ENCODE measurements at places on chromosomes 2 and 18. TPM values are rescaled to one million over a fixed set of nuclear protein-coding genes. Genes with fewer than 3 reads are reported as not detected.

HS6ST1 gene
- polyA plus RNA-seq, result 7.4 TPM

CSRNP3 gene
- 0.18 TPM for polyA plus RNA-seq

ATP6V1B1 gene
- 1.3 TPM for polyA plus RNA-seq

CYP27C1 gene
- polyA plus RNA-seq, result 0.13 TPM

AQP12A gene
- polyA plus RNA-seq, result not detected

ST6GAL2 gene
- not detected for polyA plus RNA-seq

RAB11FIP5 gene
- 42.5 TPM for polyA plus RNA-seq

IL1B gene
- 7.6 TPM for polyA plus RNA-seq

SERPINB10 gene
- polyA plus RNA-seq, result 0.85 TPM

DTNA gene
- polyA plus RNA-seq, result 5.5 TPM

GAL3ST2 gene
- polyA plus RNA-seq, result not detected

MYL1 gene
- not detected for polyA plus RNA-seq

PFN4 gene
- polyA plus RNA-seq, result 0.65 TPM

HOXD1 gene
- polyA plus RNA-seq, result not detected

PKDCC gene
- 6.6 TPM for polyA plus RNA-seq

FAM161A gene
- polyA plus RNA-seq, result 0.33 TPM

RTKN gene
- polyA plus RNA-seq, result 8.3 TPM

BMP10 gene
- not detected for polyA plus RNA-seq

CFC1 gene
- polyA plus RNA-seq, result not detected

PROM2 gene
- polyA plus RNA-seq, result 0.50 TPM

SMYD1 gene
- not detected for polyA plus RNA-seq

DSC3 gene
- not detected for polyA plus RNA-seq

FBXO15 gene
- polyA plus RNA-seq, result 0.82 TPM

PDE1A gene
- polyA plus RNA-seq, result 1.0 TPM

OXER1 gene
- not detected for polyA plus RNA-seq

ALK gene
- not detected for polyA plus RNA-seq

ESPNL gene
- 2.1 TPM for polyA plus RNA-seq

FTCDNL1 gene
- polyA plus RNA-seq, result 0.29 TPM

NBAS gene
- 45.2 TPM for polyA plus RNA-seq

CNRIP1 gene
- 81.9 TPM for polyA plus RNA-seq

CCBE1 gene
- polyA plus RNA-seq, result 51.2 TPM

KCNK3 gene
- 0.13 TPM for polyA plus RNA-seq

CCL20 gene
- polyA plus RNA-seq, result not detected

BOK gene
- polyA plus RNA-seq, result 29.4 TPM

IRS1 gene
- 13.0 TPM for polyA plus RNA-seq

MARCO gene
- polyA plus RNA-seq, result not detected

FHL2 gene
- 546 TPM for polyA plus RNA-seq

MEP1B gene
- polyA plus RNA-seq, result not detected

ACAA2 gene
- polyA plus RNA-seq, result 18.5 TPM

SCYGR4 gene
- not detected for polyA plus RNA-seq

ELOA2 gene
- not detected for polyA plus RNA-seq

ARMC9 gene
- polyA plus RNA-seq, result 83.1 TPM

POTEJ gene
- polyA plus RNA-seq, result 0.02 TPM

CRACDL gene
- not detected for polyA plus RNA-seq

SDC1 gene
- 32.0 TPM for polyA plus RNA-seq

STPG4 gene
- polyA plus RNA-seq, result 0.06 TPM

SLC4A5 gene
- 0.16 TPM for polyA plus RNA-seq

NOP58 gene
- polyA plus RNA-seq, result 22.3 TPM

All from BJ (cell line).